Right renal cortex interstitium (tissue), 3 donors: ENCODE measurements at places on chromosomes 5 and 9. TPM values are rescaled to one million over a fixed set of nuclear protein-coding genes. Genes with fewer than 3 reads are reported as not detected.

DNA sequence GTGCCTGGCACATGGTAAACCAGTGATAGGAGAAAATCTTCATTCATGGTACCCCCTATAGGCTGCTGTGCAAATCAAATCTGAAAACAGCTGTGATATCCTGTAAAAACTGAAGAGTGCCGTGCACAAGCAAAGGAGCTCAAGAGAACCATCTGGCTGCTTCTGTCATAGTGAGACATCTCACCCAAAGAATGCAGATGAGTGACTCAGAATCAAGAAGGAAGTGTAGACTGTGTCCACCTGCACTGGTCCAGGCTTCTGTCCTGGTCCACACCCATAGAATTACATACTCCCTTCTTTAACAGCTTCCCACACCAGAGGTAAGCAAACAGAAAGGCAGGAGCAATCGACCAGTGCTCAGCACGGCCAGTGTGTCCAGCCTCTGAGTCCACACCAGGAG lies 195.9 kb downstream of the ASTN2 start:
- no peak for DNase-seq

DNA sequence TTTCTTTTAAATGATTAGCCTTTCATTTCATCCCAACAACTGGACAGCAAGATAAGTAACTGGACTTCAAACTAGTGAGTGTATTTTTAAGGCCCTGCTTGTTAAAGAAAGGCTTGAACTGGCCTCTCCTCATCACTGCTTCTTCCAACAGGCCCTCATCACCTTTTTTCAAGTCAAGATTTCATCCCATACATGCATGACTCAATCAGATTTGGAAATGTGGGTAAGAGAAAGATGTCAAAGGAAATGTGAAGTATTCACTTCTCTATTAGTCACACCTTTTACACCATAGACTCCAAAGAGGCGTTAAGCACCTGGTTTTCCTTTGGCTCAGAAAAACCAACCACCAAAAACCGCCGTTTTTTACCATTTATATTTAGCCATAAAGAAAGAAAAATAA lies 4.9 kb downstream of the NR4A3 start:
- DNase-seq = no peak

GRCh38 chr5:178839319-178839704 lies 20.4 kb upstream of the ZNF354B start:
- peak; percentile 14 for DNase-seq

GRCh38 chr9:134633362-134634142 lies 8.1 kb upstream of the COL5A1 start:
- no peak for DNase-seq

DNA sequence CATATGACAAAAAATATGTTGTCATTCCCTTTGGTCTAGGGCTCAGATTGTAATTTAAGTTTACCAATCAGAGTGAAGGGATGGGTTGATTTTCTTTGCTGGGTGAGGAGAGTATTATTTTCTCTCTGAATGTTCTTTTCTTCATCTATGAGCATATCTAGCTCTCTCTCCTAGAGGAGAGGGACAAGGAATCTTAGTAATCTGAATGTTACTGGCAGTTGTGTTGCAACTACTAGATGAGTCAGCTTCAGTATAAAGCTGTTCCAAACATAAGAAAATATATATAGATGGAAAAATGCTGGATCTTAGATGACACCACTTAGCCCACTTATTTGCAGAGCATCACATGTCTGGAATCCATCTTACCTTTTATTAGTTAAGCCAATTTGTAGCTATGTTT lies 259.3 kb downstream of the TUSC1 start:
- no peak for DNase-seq

DNA sequence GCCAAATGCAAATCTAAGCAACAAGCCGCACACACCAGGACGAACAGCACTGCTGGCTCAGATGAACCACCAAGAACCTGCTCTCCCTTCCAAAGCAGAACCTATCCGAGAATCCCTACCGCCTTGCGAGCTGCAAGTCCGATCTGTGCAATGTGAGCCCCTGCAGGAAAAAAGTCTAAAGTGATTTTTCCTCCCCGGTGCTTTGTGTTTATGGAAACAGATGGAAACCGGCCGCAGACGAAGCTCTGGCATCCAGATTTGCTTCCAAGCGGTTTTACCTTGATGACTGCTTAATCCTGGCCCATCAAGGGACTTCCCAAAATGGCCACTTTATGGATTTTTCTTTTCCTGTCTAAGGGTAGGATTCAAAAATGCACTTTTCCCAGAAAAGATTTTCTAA lies 112.5 kb downstream of the VAV2 start:
- no peak for DNase-seq

- no peak for DNase-seq
These were observed 35.1 kb downstream of the SPTAN1 start for GRCh38 chr9:128587453-128587852.

- DNase-seq = no peak
These were observed 88.4 kb upstream of the FST start for GRCh38 chr5:53392073-53392472.

DNA sequence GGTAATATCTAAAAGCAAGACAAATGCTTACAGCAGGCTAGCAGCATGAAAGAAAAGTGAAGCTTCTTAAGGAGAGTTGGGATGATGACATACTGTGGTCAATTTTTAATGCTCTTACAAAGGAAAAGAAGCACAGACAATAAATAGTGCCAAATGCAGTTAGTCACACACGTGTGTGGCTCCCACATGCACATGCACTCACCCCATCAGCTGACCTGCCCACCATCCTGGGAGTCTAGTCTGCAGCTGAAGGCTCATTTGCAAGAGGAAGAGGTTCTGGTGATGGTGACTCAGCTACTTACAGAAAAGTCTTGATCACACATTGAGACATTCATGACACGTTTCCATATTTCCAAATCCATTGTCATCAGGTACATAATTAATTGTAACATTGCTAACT lies 129.3 kb downstream of the MRPL36 start:
- DNase-seq = no peak

Gene MATR3
- polyA plus RNA-seq = 791 TPM

Gene PCDHA9
- not detected for polyA plus RNA-seq

Gene KIF24
- polyA plus RNA-seq = 5.8 TPM

Gene PDE6A
- polyA plus RNA-seq = 0.14 TPM

Gene AGXT2
- polyA plus RNA-seq = 60.4 TPM

Gene HTR4
- 0.06 TPM for polyA plus RNA-seq

Gene MYMK
- polyA plus RNA-seq = not detected

Gene GTF2H2
- polyA plus RNA-seq = 17.2 TPM
